ENCODE measurements at places on chromosomes 3 and 15.
A peak's percentile ranks its signal among the peaks of the same experiment; 100 is the strongest.

GRCh38 chr3:122392868-122393844 is 9.2 kb downstream of the FAM162A start:
- DNase-seq: no peak

DNA sequence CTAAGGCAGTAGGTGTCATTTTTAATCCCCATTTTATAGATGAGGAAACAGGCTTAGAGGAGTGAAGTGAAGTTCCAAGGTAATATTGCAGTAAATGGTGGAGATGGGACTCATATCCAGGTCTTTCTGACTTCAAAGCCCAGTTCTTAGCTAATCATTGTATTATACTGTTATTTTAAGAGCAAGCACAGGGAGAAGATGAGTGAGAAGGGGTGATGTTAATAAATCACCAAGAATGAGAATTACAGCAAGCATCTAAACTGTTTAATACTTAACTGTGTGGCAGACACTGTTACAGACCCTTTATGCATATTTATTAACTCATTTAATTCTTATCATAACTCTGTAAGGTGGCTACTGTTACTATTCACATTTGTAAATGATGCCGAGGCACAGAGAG is 61.2 kb downstream of the VPS8 start:
- no peak for DNase-seq

DNA sequence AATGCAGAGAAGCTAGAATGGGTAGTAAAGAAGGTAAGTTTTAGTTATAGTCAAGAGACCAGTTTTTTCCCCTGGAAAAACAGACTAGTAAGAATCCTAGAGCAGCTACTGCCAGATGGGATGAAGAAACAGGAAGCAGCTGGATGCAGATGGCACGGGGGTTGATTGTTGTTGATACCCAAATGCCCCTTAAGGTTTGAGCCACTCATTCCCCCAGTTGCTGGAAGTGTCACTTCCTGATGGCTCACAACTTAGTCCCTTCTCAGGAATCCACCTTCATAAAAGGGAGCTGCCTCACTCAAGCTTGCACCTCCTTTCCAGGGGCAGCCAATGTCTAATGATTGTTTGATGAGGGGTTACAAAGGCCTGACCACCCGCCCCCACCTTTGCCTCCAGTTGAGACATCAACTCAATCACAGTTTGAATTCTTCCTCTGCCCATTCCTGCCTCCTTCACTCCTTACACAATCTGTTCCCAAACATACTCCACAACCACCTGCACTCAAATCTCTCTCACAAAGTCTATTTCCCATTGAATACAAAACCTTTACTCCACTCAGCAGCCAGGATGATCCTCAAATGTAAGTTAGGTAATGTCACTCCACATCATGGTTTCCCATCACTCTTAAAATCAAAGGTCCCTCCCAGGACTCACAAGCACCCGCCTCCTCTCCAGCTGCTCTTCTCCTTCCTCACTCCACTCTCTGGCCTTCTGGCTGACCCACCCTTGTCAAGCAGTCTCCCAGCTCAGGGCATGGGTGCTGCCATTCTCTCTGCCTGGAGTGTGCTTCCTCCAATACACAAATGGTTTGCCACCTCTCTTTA is 450.1 kb upstream of the THBS1 start:
- DNase-seq: no peak

GRCh38 chr3:143775459-143775858 is 72.8 kb downstream of the SLC9A9 start:
- DNase-seq: no peak

DNA sequence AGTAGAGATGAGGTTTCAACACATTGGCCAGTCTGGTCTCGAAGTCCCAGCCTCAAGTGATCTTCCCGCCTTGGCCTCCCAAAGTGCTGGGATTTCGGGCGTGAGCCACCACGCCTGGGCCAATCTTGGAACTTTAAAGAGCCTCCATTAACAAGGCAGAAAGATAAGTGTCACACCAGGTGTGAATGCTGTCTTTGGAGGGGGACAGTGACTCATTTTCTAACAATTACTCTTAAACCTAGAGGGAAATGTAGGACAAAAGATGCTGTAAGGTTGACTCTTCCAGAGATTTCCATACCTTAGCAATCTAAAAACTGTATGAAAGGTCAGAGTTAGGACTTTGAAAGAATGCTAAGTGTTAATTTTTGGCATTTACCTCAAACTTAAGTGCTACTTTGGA is 84.9 kb downstream of the FNDC3B start:
- DNase-seq: no peak

DNA sequence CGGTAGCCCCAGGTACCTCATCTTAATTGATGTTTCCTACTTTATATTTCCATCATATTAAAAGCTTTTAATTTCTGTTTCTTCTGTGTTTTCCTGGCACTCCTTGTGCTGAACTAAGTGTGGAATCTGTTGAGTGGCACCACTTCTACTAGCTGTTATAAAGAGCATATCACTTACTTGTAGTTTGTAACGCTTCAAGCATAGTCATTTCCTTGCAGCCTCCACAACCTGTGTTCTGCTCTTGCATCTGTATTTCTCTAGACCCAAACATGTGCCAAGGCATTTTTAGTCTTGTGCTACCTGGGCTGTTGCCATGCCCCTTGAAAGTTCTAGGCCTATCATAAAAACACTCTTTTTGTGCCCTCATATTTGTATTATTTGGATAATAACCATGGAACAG is 16.0 kb downstream of the ZNF654 start:
- no peak for DNase-seq

DNA sequence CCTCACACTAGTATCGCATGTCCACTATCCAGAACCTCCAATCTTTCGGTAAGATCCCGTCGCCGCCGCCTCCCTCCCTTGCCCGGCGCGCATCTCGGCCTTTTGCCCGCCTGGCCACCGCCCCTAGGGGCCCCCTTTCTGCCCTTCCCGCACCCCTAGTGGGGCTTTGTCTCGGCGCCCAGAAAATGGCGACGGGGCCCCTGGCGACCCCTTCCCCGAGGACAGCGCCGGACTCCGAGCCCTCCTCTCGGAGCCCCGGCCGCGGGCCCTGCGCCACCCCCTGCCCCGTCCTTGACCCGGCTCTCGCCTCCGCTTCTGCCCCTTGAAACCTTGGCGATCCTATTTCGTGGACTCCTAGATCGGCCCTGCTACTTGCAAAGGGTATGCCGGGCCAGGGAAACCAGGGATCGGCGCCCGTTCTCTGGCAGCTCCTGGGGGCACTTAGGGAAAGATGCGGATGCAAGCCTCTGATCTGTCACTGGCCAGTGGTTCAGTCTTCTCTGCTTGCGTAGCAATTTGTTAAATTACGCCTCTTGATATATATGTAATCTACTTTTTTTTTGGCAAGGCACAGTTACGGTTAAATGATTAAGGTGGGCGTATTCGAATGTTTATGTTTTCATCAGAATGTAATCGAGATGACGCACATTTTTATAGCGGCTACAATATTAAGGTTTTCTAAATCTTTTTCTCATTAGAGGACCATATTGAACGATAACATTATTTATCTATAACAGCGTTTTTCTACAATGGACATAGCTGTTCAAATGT is 603 bp downstream of the EIF1B start:
- DNase-seq: peak; percentile 52

- no peak for DNase-seq
Observed at GRCh38 chr3:188296761-188297612, 143.0 kb downstream of the LPP start.

DNA sequence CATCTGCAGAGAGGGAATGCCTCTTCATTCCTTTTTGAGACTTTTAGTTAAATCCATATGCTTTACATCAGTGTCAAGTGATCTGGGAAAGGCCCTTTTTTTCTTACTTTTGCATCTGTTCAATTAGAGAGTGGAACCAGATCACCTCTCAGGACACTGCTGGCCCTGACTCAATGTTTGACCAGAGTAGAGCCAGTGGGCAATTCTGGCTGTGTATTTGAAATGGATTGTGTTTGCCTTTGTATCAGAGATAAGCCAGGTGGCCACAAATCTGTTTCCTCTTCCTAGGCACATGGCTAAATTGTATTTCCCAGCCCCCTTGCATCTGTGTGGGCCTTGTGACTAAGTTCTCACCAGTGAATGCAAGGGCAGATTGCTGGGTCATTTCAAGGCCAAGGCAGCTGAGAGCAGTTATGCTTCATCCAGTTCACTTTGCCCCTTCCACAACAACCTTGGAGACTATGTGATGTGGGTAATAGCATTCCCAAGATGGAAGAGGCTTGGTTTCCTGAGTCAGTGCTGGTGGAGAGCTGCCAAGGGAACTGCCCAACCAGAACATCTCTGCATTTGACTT is 75.6 kb upstream of the CACNA2D3 start:
- no peak for DNase-seq

GRCh38 chr3:154427685-154428285 is 2.2 kb downstream of the GPR149 start:
- DNase-seq: no peak

GRCh38 chr3:30862004-30862403 is 32.5 kb downstream of the GADL1 start:
- DNase-seq: no peak
